Tibial nerve (tissue), 4 donors: ENCODE measurements at places on chromosomes 2 and 18. TPM values are rescaled to one million over a fixed set of nuclear protein-coding genes. Genes with fewer than 3 reads are reported as not detected.

ANKRD62 gene
- not detected for total RNA-seq

- DNase-seq = no peak
Observed at GRCh38 chr2:11533278-11534070, at the start of gene GREB1. GREB1 (plus strand) TSS chr2:11534045; CDS start chr2:11556615, 22,570 bp downstream.

DNA sequence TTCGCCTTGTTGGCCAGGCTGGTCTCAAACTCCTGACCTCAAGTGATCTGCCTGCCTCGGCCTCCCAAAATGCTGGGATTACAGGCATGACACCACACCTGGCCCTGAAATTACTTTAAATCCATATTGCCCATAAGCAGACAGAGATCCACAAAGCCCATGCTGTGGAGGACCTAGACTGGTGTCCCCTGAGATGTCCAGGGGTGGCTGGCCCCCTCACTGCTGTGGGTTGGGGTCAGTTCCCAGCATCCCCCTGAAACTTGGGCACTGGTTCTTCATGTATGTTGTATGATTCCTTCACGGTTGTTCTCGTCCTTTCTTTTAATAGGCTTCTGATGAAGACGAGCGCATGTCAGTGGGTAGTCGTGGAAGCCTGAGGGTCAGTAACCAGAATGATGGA is 78.1 kb upstream of the RBM44 start:
- DNase-seq = no peak

CYTIP gene
- total RNA-seq = 9.3 TPM

DNA sequence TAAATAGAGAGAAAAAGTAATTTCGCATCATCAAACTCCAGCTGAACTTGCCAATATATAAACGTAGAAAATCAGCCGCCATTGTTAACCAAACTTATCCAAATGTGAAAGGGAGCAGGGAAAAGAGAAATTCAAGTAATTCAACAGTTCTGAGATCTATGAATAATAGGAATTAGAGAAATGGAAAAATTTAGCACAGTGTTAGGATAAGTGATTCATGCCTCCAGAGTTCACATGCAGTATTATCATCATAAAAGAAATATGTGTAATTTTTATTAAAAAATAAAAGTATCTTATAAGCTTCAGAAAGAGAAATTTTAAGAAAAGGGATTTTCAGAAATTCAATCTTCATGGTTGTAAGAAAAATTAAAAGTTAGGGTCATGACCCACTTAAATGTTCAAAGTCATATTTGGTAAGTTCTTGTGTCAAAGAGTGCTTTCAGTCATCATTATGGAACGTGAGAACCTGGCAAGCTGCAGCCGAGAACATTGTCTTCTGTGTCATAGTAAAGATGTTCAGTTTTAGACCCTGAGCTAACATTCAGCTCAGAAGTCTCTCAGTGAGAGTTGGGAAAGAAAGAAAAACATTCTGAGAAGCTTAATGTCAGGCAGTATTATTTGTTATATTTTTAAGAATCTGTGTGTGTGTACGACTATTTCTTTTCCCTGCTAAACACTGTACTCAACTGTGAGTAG is 414.3 kb upstream of the RGPD4 start:
- DNase-seq = no peak

- no peak for DNase-seq
Observed at GRCh38 chr2:43405829-43406228, 179.4 kb upstream of the ZFP36L2 start.

DNA sequence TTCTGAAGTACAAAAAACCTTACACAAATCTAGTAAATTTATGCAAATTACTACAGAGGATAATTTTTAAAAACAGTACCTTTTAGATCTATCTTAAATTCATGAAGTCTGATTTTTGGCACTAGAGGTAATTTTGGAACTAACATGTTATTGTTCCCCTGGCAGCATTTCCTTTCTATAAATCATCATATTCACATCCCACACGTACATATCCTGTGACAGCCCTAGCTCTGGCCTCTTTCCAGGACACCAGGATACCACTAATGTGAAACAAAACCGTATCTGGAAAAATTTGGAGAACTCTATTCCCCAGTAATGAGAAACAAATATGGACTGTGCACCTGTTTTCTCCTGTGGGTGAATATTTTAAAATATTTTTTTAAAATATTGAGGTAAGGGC is 14.0 kb upstream of the BIRC6 start:
- DNase-seq = no peak

GRCh38 chr2:241931084-241931975 is 61.8 kb downstream of the RTP5 start:
- no peak for DNase-seq
